AG04449 (cell line): ENCODE measurements at places on chromosomes 11 and 22.

DNA sequence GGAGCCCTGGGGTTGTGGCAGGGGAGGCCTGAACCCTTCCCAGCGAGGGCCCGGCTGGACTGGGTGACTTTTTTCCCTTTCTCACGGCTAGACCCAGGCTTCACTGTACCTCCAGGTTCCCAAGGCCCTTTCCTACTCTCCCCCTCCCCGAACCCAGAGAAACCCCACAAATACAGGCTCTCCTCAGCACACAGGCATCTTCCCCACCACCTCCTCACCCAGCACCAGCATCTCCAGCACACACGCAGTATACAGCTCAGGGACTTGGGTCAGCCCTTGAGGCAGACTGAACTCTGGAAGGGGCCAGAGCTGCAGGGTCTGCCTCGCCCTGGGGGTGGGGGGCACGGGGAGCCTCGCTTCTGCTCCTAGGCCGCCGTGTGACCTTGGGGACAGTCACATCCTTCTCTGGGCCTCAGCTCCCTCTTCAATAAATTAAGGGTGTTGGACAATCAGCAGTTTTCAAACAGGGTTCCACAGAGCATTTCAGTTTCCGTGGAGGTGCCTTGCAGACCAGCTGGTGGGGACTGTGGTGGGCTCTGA is 4.5 kb downstream of the TMPRSS13 start:
- no peak for DNase-seq

- no peak for DNase-seq
Observed at GRCh38 chr11:11752679-11753078, 89.1 kb upstream of the USP47 start.

DNA sequence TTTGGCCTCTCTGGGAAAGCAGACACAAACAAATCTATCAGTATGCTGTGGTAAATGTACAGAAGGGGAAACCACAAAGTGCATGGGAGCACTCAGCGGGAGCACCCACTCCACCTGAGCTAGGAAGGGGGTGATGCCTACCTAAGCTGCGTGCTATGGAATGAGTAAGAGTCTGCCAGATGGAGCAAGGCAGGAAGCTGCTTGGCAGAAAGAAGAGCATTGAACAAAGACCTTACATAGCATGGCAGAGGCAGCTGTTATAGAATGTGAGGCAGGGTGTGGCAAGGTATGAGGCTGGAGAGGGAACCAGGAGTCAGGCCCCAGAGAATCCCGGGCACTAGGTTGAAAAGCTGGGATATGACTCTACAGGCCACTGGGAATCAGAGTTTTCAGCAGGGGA is 13.8 kb upstream of the MTFP1 start:
- no peak for DNase-seq

DNA sequence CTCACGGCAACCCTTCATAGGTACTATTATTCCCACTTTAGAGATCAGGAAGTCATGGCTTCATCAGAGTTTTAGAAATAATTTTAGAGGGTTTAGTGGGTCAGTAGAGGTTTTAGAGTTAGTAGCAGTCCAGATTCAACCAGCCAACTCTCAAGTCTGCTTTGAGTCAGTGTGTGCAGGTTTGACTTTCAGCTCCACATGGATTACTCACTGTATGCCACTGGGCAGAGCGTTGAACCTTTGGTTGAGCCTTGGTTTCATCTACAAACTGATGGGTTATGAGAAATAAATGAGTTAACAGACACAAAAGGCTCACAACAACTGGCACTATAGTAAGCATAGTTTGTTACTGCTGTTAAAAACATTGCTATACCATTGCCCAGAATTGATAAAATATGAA is 19.0 kb upstream of the TP53AIP1 start:
- DNase-seq = no peak

DNA sequence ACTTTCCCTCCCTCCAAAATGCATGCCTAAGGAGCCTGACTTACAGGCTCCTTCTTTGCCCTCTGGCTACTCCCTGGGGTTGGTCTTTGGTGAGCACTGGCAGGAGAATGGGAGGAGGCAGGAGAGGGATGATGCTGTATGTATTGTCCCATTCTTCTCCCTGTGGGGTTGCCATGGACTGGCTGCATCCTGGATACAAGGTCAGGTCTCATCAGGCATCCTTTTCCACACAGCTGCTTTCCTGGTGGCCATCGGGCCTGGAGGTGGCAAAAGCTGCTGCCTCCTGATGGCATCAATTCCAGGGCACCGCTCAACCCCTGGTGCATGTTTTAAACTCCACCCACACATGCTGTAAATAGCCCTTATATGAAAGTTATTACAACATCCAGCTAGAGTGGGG is 257.2 kb downstream of the ETS1 start:
- DNase-seq = no peak
